Activated T-helper 17 cell treated with anti-CD3 and anti-CD28 coated beads, Interleukin-2, amount 50 U/mL, for 72 hours (primary cell): ENCODE measurements at places on chromosomes 4 and X. TPM values are rescaled to one million over a fixed set of nuclear protein-coding genes. Genes with fewer than 3 reads are reported as not detected.
A peak's percentile ranks its signal among the peaks of the same experiment; 100 is the strongest.

- ATAC-seq = no peak
Observed at GRCh38 chr4:182578402-182578801, 335.2 kb downstream of the TENM3 start.

Gene NAP1L3
- 0.79 TPM for total RNA-seq

- ATAC-seq = no peak
Observed at GRCh38 chr4:45679411-45679810, 444.4 kb downstream of the GABRG1 start.

DNA sequence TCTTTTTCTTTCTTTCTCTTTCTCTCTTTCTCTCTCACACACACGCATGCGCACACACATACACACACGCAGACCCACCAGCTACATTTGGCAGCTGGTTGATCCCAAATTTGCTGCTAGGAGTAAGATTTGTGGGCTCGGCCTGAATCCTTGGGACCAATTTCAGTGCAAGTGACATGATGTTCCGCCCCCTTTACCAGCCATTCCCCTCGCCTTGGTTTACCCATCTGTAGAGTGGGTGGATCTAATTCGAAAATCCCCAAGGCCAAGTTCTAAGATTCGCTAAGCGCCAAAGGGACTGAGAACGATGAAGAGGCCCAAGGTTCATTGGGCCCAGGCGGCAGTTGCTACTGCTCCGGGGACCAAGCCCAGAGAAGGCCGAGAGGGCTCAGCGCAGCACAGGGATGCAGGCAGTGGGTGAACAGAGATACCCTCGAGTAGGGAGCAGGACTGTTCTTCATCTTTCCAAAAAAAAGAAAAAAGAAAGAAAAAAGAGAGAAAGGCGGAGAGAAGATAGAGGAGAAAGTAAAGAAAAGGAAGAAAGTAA lies 5.8 kb downstream of the NKX3-2 start:
- no peak for ATAC-seq

Gene NUDT10
- total RNA-seq = 0.82 TPM

DNA sequence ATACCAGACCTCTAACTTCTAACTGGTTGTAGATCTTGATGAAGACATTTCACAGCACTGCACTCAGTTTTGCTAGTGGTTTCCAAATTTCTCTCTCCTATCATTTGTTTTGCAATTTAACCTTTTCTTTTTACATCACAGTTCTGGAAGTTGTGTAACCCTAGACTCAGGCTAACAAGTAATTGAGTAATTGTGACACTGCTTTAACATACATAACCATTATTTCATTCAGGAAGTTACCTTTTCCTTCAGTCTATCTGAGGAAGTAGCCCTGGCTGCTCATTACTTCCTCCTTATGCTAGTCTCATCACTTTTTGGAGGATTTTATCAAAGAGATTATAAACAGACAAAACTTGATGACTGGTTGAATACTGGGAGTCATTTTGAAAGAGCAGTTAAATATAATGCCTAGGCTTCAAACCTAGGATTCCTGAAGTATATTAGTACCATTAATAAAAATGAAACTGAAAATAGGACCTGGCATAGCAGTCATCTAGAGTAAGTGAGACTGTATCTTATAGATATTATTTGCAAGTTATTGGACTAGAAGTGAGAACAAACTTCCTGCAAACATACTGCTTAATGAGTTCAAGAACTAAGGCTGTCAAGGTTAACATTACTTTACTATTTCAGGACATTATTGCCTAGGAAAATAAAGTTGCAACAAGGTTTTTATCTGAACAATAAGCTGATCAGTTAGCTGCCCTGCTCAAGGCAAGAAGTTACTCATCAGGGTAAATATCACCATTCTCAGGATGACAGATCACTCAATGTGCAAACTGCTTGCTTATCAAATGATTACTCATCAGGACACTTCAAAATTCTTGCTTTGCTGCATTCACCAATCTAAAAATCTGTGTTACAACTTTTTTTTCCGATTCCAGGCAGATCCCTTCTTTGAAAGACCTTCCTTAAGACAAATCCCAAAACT lies 25.6 kb upstream of the TEX13C start:
- peak; percentile 81 for ATAC-seq

- no peak for ATAC-seq
Observed at GRCh38 chr4:143289370-143289769, 47.3 kb upstream of the GAB1 start.

- ATAC-seq = no peak
Observed at GRCh38 chrX:69080855-69081465, 84.3 kb downstream of the PJA1 start.

Gene ASB11
- not detected for total RNA-seq

GRCh38 chr4:183158062-183158461 lies 59.0 kb downstream of the WWC2 start:
- no peak for ATAC-seq

Gene GPAT3
- total RNA-seq = 5.6 TPM

Gene ABCG2
- total RNA-seq = 0.56 TPM

Gene MSX1
- not detected for total RNA-seq

GRCh38 chrX:44344194-44344593 lies 722 bp upstream of the EFHC2 start:
- peak; percentile 89 for ATAC-seq

GRCh38 chr4:121073004-121073435 lies 685 bp upstream of the NDNF start:
- peak; percentile 5 for ATAC-seq

GRCh38 chrX:138930583-138930945 lies 219.0 kb upstream of the FGF13 start:
- no peak for ATAC-seq
